ENCODE measurements at places on chromosomes 4 and X. TPM values are rescaled to one million over a fixed set of nuclear protein-coding genes. Genes with fewer than 3 reads are reported as not detected.

DNA sequence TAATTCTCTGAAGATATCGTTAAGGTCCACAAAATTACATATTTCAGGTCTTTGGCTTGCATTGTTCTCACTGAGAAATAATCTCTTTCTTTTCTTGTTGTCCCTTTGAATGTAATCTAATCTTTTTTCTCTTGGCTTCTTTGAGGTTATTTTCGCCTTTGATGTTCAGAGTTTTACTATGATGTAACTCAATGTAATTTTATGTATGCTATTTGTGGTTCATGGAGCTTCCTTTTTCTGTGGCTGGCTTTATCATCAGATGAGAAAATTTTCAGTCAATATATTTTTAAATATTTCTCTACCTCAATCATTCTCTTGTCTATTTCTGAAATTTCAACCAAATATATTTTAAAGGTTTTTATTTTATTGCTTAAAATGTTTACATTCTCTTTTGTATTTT is 672.2 kb downstream of the TRAM1L1 start:
- DNase-seq, result no peak

DNA sequence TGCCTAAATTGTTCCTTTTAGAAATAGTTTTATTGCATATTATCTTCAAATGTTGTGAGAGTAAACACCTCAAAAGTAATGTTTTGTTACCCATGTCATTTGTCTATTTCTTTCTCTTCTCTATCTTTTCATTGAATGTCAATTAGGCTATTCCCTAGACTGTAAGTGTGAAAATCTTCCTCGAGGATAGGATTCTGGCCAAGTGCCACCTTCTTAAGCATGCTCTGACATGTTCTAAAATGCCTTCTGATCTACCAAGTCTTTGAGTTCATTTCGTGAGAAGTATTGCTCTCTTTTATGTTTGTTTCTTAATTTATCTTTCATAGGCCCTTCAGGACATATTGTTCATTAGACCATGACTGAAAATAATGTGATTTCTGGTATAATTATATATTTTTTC is 44.1 kb upstream of the TLL1 start:
- DNase-seq, result no peak

GRCh38 chrX:133864236-133864635 is 121.2 kb downstream of the GPC3 start:
- DNase-seq, result no peak

DNA sequence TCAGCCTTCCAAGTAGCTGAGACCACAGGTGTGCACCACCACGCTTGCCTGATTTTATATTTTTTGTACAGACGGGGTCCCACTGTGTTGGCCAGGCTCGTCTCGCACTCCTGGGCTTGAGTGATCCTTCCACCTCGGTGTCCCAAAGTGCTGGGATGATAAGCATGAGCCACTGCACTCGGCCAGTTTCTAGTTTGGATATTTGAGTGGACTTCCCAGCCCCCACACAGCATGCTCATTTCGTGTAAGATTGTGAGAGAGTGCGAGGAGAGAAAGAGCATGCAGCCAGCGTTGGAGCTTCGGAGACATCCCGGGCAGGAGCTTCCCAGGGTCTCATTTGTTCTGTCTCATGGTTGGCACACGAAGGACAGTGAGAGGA is 31.8 kb downstream of the ARSD start:
- no peak for DNase-seq

DNA sequence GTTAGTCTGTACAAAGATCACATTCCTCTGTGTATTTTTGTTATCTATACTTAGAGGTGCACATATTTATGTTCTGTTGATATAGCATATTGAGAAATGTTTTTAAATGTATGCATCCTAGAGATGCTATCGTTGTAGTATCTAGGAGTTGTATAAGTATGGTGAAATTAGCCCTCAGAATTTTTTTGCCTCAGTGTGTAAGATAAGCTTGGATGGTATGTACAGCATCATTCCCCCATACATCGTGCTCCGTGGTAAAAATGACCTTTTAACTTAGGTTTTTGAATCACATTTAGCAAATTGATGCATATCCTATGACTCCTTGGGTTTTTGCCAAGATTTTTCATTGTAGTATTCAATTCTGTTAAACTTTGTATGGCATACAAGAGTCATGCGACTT is 113.5 kb downstream of the RPA4 start:
- DNase-seq, result no peak

DNA sequence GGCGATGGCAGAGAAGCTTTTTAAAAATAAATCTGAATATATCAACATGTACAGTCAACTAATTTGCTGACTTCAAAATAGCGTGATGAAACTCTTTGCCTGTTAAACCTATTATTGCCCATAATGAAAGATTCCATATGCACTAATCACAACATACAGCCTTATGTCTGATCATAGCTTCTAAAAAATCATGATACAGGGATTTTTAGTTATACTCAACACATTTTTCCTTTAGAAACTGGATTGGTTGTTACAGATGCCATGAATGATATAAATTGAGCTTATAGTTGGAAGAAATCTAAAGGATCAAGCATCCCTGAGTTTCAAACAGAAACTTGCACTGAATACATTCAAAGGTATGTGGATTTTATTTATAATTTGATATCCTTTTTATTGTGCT is at the start of gene AMELX:
Gene AMELX (plus strand): TSS at position 301 of the 400 bp plus-strand sequence. CDS start 1,376 bp downstream, outside the sequence.
- no peak for DNase-seq

DNA sequence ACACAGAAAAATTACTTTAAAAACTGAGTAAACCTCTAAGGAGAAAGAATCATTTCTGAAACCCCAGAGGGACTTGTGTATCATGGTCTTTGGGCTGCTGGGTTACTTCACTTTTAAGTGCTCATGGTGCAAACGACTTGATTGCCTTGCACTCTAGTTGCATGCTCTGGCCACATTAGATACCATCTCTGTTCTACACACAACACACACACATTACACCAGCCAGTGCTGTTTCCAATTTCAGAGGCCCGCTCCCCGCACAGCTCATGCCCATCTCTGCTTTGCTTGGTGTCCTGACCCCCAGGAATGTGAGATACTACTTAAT is 2.1 kb downstream of the PPP3CA start:
- no peak for DNase-seq

DNA sequence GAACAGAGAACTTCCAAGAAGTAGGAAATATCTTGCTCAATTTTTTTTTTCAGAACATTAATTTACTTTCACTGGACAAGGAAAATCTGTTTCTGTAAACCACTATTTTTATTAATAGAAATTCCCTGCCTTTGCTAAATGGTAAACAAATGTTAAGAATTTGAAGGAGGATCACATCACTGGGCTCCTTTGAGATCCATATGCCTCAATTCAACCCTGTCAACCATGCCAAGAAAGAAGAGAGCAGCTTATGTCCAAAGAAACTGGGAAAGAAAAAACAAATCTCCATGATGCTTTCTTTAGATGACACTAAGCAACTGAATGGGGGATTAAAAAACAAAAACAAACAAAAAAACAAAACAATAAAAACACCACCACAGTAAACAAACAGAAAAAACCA is 47.7 kb downstream of the LNX1 start:
- DNase-seq, result no peak

- no peak for DNase-seq
These were observed 2529.3 kb downstream of the ARAP2 start for GRCh38 chr4:33714971-33715370.

- DNase-seq, result no peak
These were observed 2.0 kb downstream of the NDST3 start for GRCh38 chr4:118036336-118036735.

DNA sequence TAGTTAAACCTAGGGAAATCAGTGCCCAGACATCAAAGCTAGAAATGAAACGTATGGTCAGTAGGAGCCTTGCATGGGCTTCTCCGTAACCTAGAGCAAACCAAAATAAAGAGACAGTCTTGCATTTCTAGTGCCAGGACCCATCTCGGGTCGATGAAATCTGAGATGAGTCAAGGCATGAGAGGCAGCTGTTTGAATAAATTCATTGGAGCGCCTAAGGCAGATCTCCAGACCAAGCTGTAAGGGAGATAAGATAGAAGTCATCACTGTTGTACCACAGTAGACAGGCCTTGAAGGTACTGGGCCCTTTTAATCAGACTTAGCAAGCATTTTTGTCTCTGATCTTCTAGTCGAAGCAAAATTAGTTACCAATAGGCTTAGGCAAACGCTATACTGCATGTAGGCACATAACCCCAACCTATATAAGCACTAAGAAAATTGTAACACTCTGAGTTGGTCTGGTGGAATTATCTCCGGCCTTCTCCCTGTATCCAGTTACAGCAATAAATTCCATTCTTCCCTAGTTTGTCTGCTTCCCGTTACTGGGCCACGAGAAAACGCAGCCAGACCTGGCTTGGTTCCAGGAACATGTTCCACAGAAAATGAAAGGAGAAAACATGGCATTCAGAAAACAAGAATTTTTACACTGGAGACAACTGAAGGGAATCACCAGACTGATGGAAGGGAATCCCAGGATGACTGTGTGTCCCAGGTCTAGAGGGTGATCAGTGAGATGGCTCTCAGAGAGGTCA is 21.1 kb upstream of the PAPSS1 start:
- peak; percentile 71 for DNase-seq

GRCh38 chrX:84189125-84189524 is 1.1 kb upstream of the RPS6KA6 start:
- DNase-seq, result no peak

- DNase-seq, result no peak
These were observed 278.3 kb downstream of the INPP4B start for GRCh38 chr4:142567620-142568451.

GRCh38 chr4:528835-529234 is 29.8 kb downstream of the PIGG start:
- no peak for DNase-seq

- DNase-seq, result no peak
These were observed 570 bp downstream of the WDR44 start for GRCh38 chrX:118346258-118347094.

DNA sequence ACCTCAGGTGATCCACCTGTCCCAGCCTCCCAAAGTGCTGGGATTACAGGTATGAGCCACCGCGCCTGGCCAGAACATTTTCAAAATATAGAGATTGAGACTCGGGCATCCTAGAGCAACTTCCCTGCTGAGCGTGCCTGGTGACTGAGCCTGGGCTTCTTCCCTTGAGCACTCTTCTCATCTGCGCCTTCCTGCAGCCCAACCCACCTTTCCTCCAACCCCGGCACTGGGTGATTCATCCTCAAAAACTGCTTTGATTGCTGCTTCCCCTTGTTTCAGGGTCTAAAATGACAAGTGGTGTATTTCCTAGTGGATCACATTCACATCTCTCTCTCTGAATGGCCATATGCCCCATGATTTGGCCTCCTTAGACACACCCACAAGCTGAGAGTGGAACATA is 37.8 kb downstream of the PHKA2 start:
- no peak for DNase-seq

- no peak for DNase-seq
These were observed 15.5 kb downstream of the MCF2 start for GRCh38 chrX:139692506-139692849.

- DNase-seq, result no peak
These were observed 8.1 kb upstream of the FGFR3 start for GRCh38 chr4:1784789-1785591.

GRCh38 chr4:94168321-94168720 is 39.3 kb upstream of the SMARCAD1 start:
- DNase-seq, result no peak

- no peak for DNase-seq
These were observed 22.0 kb upstream of the PHKA2 start for GRCh38 chrX:19005909-19006308.

DNA sequence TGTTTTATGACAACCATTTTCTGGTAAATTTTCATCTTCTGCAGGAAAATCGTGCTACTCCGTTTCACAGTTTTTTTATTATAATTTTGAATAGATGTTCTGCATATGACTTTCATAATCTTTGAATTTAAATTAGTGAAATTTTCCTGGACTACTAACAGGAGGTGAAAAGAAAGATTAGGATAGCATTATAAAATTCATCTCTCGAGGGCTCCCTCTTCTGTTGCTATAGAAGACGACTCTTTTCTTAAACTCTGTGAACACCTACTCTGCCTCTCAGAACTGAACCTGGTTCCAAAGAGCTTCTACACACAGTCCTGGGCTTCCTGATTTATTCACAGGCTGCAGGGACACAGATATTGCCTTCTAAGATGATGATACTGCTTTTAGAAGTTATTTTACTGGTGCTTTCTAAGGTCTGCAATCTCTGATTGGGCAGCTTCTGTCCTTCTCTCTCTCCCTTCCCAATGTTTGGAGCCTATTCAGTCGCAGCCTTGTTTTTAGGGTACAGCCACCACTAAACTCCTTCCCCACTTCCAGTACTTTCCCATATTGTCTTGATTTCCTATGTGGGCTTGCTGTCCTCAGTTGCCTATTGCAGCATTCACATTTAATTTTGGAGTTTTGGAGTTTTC is 10.1 kb upstream of the SAP30 start:
- DNase-seq, result no peak

- DNase-seq, result no peak
These were observed 797.3 kb upstream of the FRG1 start for GRCh38 chr4:189143263-189143952.

DNA sequence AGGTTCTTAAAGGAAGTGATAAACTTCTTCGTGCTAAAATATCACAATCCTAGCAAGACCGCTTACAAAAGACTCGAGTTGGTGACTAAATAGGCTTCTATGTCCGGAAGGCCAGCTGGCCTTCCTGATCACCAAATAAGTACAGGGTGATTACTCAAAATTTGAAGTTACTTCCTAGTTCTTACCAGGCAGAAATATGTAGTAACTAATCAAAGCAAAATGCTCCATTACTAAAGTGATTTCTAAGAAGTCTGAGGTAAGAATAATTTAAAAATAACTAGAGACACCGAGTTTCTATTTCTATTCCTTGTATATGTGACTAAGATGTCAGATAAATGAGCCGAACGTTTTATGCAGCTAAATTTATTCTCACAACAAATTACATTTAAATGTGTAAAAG is 62.2 kb downstream of the NSUN7 start:
- DNase-seq, result no peak

DNA sequence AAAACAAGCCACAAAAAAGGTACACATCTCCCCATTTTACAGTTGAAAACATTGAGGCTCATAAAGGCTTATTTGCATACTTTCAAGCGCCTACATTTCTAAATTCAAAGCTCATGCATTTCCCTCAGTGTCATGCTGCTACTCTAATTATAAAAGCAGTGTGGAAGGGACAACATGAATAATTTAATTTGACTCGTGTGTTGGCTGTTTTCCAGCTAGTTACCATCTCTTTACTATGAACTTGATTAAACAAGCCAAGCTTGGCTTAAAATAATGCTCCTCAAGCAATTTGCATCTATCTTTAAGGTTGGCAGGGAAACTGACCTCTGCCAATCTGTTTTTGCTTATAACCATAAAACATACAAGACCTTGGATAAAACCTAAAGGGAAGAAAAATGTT is 252.5 kb upstream of the NEIL3 start:
- no peak for DNase-seq

- DNase-seq, result no peak
These were observed 209.4 kb upstream of the NEIL3 start for GRCh38 chr4:177100307-177100706.

- DNase-seq, result no peak
These were observed 395.6 kb upstream of the DIPK2B start for GRCh38 chrX:45596188-45596808.

- no peak for DNase-seq
These were observed 49.8 kb downstream of the WDR19 start for GRCh38 chr4:39232100-39232499.

HSD17B10 gene
- 85.1 TPM for polyA plus RNA-seq

SH3D19 gene
- polyA plus RNA-seq, result 66.1 TPM

IL2RG gene
- polyA plus RNA-seq, result 24.0 TPM

RTL3 gene
- polyA plus RNA-seq, result 0.02 TPM

ZNF595 gene
- 18.1 TPM for polyA plus RNA-seq

HELQ gene
- 19.1 TPM for polyA plus RNA-seq

CXCR3 gene
- 0.08 TPM for polyA plus RNA-seq

OTC gene
- polyA plus RNA-seq, result 2.2 TPM

LIMCH1 gene
- polyA plus RNA-seq, result 56.6 TPM

CCNA2 gene
- polyA plus RNA-seq, result 3.3 TPM

ADH4 gene
- not detected for polyA plus RNA-seq

LIAS gene
- polyA plus RNA-seq, result 32.4 TPM

CPE gene
- 207 TPM for polyA plus RNA-seq
